ENCODE measurements at places on chromosomes 4 and X.

- no peak for DNase-seq
These were observed 11.4 kb downstream of the ASIC5 start for GRCh38 chr4:155854582-155855226.

- DNase-seq, result no peak
These were observed 50.0 kb downstream of the C4orf46 start for GRCh38 chr4:158621729-158622128.

GRCh38 chr4:26782830-26783202, 77.8 kb upstream of the STIM2 start:
- no peak for DNase-seq

DNA sequence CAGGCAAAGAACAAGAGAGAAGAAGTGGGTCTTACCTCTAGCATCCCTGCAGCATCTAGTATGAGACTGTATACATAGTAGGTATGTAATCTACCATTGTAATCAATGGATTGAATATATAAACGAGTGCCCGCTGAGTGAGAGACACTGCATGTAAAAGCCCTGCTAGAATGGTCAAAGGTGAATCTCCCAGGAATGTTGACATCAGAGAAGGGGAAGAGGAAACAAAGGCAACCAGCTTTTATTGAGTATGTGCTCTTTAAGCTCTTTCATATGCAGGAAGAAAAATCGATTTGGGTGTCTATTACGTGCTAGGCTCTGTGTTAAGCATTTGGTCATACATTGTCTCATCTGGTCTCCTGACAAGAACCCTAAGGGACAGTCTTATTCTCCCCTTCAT, 91.9 kb upstream of the KLHL13 start:
- DNase-seq, result no peak

GRCh38 chr4:186105647-186106321, 1.3 kb downstream of the FAM149A start:
- DNase-seq, result no peak

- DNase-seq, result no peak
These were observed 119.1 kb downstream of the SH3RF1 start for GRCh38 chr4:169151671-169152070.

GRCh38 chr4:139798456-139798855, 132.8 kb downstream of the MGST2 start:
- DNase-seq, result no peak

- DNase-seq, result no peak
These were observed 80.9 kb downstream of the C4orf33 start for GRCh38 chr4:129176864-129177263.

DNA sequence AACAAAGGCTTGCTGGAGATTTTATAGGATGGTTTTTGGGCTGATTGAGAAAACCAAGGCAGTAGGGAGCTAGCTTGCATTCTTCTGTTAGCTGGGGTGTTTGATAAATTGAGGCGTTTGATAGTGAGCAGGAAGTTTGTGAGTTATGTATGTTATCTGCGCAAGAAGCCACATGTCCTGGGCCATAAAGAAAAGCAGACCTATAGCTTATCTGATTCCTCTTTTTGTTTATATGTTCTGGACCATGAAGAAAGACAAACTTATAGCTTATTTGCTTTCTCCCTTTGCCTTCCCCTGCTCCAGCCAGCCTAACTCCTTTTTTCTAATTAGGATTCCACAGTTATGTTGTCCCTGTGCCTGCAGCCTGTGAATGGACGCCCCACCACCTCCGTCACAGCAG, 9.2 kb downstream of the HNRNPH2 start:
- no peak for DNase-seq

DNA sequence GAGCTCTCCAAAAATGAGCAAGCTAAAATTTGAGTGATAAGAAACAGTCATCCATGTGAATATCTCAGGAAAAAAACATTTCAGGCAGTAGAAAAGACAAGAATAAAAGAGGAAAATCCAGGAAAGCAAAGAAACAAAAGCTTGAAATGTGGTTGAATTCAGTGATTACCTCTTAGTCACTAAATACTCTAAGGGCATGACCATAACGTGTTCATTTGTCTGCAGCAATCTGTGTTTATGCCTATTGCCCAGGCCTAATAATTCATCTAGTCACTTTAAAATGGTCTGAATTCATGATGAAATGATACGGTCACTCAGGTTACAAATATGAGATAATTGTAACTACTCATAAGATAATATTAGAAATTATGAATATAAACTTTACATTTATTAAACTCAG, 837.9 kb downstream of the STPG2 start:
- DNase-seq, result no peak

GRCh38 chrX:31147175-31147574, 75.3 kb upstream of the FTHL17 start:
- no peak for DNase-seq

DNA sequence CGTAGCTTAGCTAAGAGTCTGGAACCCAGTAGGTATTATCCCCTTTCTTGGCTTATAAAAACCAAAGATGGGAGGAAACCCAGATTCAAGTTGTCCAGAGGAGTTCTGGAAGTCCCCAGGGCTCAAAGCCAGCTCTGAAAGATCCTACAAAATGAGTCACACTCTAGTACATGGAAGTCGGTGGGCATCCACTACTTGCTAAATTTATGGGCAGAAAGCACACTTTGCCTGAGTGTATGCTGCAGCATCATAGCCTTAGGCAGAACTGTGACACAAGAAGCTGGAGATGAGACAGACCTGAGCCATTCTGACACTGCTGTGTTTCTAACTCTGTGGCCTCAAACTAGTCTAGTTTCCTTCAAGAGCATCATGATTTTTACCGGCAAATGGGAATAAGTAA, 429.3 kb downstream of the AFF2 start:
- DNase-seq, result no peak

Measured in activated CD4-positive, alpha-beta T cell treated with anti-CD3 and anti-CD28 coated beads for 4 hours (primary cell).